ENCODE measurements at places on chromosomes 3 and 15. TPM values are rescaled to one million over a fixed set of nuclear protein-coding genes. Genes with fewer than 3 reads are reported as not detected.

DNA sequence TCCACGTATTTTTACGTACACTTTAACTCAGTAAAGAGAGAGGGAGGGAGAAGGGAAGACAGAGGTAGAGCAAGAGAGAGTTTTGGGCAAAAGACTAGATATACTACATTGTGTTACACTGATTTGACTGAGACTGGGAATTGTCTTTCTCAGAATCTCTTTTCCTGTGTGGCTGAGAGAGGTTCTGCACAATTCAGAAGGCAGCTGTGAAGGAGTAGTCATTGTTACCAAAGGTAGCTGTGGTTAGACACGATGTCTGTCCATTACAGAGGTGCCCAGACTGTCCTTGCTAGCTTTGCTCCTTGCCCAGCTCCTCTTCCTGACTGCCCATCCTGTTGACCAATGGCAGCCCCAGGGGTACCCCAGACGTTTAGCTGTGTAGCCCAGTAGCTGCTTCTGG lies 577.5 kb upstream of the CBLB start:
- DNase-seq, result no peak

DNA sequence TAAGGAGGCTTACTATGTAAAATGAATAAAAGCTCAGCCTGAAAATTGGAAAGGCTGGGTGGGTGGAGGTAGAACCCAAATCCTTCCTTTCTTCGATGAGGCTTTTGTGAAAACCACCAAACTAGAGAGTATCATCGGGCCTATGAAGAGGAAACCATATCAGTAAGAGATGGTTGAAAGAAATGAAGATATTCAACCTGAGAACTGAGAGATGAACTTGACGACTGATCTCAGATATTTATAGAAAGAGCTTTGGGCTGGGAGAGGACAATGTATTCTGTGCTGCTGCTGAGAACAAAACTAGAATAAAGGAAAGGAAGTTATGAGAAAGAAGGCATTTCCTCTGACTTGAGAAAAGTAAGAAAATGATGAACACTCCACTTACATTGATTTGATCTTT lies 236.6 kb downstream of the KCNH8 start:
- DNase-seq, result no peak

Gene C3orf80
- 0.11 TPM for polyA plus RNA-seq

DNA sequence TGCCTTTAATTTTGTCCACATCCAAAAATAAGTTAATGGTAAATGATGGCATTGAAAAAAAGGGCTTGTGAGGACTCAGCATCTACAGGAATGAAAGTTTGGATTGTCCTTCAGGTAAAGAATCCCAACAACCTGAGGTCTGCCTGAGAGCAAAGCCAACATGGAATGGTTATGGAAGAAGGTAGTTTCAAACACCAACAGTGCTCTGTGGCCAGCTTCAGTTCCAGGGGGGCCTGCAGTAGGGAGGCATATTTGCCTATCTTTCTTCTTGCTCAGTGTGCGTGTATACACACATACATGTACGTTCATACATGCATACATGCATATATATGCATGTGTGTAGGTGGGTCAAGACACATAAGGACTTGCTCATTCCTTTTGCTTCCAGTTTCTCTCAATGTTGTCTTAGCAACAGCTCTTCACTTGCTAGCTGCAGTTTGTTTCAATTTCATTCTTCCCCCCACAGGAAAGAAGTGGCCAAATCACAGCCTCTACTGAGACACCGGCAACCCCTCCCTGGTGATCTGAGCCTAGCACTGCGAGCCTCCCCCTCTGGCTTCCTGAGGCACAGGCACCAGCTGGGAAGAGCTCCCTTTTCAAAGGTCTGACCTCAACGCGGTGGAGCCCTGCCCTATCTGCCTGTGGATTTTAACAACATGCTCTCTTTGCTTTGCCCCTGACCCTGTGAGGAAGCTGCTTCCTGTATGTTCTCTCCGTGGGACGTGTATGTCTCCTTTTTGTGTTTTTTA lies 146.2 kb downstream of the KLF13 start:
- no peak for DNase-seq
